Activated T-cell treated with anti-CD3 and anti-CD28 coated beads, Interleukin-2, amount 50 U/mL, for 72 hours (primary cell): ENCODE measurements at places on chromosomes 6 and 20. TPM values are rescaled to one million over a fixed set of nuclear protein-coding genes. Genes with fewer than 3 reads are reported as not detected.

The HLA-DPA1 gene
- 11.4 TPM for total RNA-seq

The TCF21 gene
- total RNA-seq, result not detected

The ABCF1 gene
- total RNA-seq, result 64.6 TPM

The TSBP1 gene
- not detected for total RNA-seq

The BRD2 gene
- 291 TPM for total RNA-seq

The CAGE1 gene
- 0.31 TPM for total RNA-seq

The MCCD1 gene
- not detected for total RNA-seq

DNA sequence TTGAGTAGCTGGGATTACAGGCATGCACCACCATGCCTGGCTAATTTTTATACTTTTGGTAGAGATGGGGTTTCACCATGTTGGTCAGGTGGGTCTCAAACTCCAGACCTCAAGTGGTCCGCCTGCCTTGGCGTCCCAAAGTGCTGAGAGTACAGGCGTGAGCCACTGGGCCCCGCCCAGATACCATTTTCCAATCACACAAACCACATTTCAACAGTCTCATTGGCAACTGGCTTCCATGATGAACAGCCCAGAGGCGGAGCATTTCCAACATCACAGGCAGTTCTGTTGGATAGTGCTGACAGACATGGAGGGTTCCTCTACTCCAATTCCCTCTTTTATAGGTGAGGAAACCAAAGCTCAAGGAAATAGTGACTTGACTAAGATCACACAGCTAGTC lies 43.9 kb upstream of the PLCB4 start:
- H3K4me3 ChIP-seq, result no peak overlapping the region
- H3K4me1 ChIP-seq, result no peaks in the 10 kb centered on the region
- H3K27ac ChIP-seq, result no peak overlapping the region
- H3K36me3 ChIP-seq, result no peaks in the 10 kb centered on the region
- H3K27me3 ChIP-seq, result no peaks in the 10 kb centered on the region

GRCh38 chr6:151058021-151058733 lies 181.6 kb upstream of the AKAP12 start:
- no peak overlapping the region for H3K4me3 ChIP-seq
- H3K27me3 ChIP-seq, result no peaks in the 10 kb centered on the region
- H3K4me1 ChIP-seq, result no peaks in the 10 kb centered on the region
- no peak for DNase-seq
- peaks cover 9% of the 10 kb centered on the region for H3K36me3 ChIP-seq

GRCh38 chr20:62550087-62550632 lies 74.4 kb upstream of the GATA5 start:
- H3K4me1 ChIP-seq, result peaks cover 4% of the 10 kb centered on the region
- peak overlapping the region; percentile 50 for H3K4me3 ChIP-seq
- H3K27ac ChIP-seq, result no peak overlapping the region
- peaks cover 23% of the 10 kb centered on the region for H3K27me3 ChIP-seq
- H3K36me3 ChIP-seq, result no peaks in the 10 kb centered on the region
- no peak for DNase-seq

DNA sequence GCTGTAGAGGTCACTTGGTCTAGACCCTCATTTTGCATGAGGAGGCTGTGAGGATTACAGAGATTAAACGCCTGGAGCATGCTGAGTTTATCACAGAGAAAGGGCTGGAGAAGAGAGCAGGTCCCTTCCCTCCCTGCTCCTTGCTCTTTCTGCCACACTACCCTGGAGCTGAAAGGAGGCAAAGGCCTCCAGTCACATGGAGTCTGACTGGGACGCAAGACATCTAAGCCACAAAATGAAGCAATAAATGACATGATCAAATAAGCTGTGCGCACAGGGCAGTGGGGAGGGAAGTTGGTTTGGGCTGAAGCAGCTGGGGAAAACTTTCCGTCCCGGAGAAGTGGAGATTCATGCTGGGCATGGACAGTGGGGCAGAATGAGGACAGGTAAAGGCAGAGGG lies 33.3 kb downstream of the ATXN1 start:
- no peak overlapping the region for H3K27ac ChIP-seq
- no peaks in the 10 kb centered on the region for H3K27me3 ChIP-seq
- H3K4me3 ChIP-seq, result no peak overlapping the region
- peaks cover 3% of the 10 kb centered on the region for H3K36me3 ChIP-seq
- H3K4me1 ChIP-seq, result peaks cover 90% of the 10 kb centered on the region
- DNase-seq, result no peak

DNA sequence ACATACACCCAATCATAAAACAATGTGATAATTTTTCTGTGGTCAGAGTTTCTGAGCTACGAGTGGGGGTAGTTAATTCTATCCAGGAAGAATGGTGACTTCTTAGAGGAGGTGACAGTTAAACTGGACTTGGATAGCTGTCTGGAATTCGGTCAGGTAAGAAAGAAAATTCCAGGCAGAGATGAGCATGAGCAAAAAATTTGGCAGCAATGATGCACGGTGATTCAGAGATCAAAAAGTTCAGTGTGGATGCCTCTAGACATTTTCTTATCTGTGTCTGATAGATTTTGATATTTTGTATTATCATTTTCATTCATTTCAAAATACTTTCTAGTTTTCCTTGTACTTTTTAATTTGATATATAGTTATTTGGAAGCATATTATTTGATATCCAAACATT lies 12.0 kb downstream of the RAET1E start:
- no peaks in the 10 kb centered on the region for H3K4me1 ChIP-seq
- H3K36me3 ChIP-seq, result no peaks in the 10 kb centered on the region
- H3K27me3 ChIP-seq, result peaks cover 31% of the 10 kb centered on the region
- H3K27ac ChIP-seq, result no peak overlapping the region
- no peak overlapping the region for H3K4me3 ChIP-seq

DNA sequence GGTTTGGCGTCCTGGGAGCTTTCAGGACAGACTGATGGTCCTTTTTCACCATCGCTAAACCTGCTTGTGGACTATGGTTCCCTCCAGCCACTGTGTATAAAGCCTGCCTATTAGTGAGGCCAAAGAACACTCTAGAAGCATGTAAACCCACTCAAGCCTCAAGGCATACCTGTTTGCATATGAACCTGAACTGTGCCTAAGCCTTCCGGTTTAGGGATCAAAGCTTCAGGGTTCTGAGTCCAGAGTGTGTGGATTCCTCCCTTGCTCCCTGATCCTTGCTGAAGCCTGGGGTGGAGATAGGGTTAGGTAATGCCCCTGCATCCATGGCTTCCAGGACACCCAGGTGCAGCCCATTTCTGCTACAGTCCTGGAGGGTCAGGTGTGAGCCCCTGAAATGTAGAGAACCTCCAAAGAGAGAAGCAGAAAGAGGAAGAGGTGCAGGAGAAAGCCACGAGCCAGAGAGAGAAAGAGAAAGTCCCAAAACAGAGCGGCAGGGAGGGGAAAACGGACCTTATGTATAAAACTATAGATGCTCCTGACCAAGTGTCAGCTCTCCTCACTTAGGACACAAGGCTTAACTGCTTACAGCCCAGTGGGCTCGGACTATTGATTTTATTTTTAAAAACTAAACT lies 93.3 kb downstream of the SCML4 start:
- no peaks in the 10 kb centered on the region for H3K27me3 ChIP-seq
- H3K4me1 ChIP-seq, result peaks cover 90% of the 10 kb centered on the region
- H3K4me3 ChIP-seq, result peak overlapping the region; percentile 97
- H3K27ac ChIP-seq, result peak overlapping the region; percentile 94
- H3K36me3 ChIP-seq, result no peaks in the 10 kb centered on the region

- peaks cover under 1% of the 10 kb centered on the region for H3K27me3 ChIP-seq
- H3K4me1 ChIP-seq, result peaks cover 17% of the 10 kb centered on the region
- DNase-seq, result no peak
- no peaks in the 10 kb centered on the region for H3K36me3 ChIP-seq
- H3K27ac ChIP-seq, result no peak overlapping the region
- H3K4me3 ChIP-seq, result no peak overlapping the region
Measured at GRCh38 chr6:108715832-108716231, 132.4 kb upstream of the ARMC2 start.
